ENCODE measurements at places on chromosomes 11 and 22.
A peak's percentile ranks its signal among the peaks of the same experiment; 100 is the strongest.

DNA sequence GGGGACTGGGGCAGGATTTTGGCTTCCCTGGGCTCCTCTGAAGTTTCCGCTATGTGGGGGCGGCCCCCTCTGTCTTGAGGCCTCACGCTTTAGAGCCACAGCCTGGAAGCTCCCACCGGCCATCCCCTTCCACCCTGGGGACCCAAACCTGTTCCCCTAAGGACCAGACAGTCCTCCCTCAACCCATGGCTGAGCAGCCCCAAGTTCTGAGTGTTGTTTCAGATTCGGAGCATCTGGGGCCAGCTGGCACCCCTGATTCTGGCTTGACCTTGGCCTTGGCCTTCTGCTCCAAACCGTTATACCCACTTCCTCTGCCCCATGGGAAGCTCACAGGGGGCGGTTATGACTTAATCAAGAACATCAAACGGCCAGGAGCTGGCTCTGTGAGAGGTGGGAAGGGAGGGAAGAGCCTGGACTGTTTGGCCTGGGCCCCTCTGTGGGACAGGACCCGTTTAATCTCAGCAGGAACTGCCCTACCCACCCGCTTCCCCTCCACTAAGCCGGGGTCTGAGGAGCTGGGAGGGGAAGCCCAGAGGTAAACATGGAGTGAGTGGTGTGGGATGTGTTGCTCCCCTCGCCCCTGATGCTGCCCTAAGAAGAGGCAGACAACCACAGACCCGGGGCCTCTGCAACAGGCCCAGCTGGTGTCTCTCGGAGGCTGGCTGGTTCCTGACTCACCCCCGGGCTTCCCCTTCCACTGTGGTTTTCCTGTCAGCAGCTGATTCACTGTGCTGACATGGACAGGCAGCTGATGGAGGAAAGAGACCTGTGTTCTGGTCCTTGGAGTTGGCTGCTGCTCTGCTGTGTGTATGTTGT lies 3.4 kb downstream of the CD82 start:
- DNase-seq: peak; percentile 47

DNA sequence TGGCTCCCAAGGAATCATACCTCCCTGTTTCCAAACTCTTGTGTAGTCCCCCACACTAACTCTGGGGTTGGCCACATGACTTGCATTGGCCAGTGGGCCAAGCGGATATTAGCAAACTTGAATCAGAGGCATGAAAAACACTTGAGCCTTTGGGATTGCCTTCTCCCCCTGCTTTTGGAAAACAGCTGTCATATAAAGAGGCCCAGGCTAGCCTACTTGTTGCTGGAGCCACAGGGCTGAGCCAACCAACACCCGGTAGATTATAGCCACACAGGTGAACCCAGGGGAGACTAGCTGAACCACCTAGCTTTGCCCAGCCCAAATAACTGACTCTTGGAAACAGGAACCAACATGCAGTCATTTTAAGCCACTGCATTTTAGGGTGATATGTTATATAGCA lies 354.8 kb downstream of the TENM4 start:
- DNase-seq: no peak

DNA sequence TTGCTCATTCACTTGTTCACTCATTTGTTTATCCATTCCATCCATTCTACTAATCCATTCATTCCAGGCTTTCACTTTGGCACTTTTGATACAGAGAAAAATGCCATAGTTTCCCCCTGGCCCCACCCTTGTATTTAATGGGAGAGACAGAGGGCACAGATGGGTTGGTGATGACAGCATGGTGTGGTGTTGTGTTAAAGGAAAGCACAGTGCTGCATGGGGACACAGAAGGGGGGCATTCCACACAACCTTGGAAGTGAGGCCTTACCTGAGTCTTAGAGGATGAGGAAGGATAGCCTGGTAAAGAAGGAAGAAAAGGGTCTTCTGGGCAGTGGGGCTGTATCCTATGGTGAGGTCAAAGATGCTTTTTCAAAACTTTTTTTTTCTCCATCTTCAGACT lies 248.5 kb upstream of the C11orf87 start:
- no peak for DNase-seq

- no peak for DNase-seq
Observed at GRCh38 chr22:34000879-34001526, 80.7 kb upstream of the LARGE1 start.

DNA sequence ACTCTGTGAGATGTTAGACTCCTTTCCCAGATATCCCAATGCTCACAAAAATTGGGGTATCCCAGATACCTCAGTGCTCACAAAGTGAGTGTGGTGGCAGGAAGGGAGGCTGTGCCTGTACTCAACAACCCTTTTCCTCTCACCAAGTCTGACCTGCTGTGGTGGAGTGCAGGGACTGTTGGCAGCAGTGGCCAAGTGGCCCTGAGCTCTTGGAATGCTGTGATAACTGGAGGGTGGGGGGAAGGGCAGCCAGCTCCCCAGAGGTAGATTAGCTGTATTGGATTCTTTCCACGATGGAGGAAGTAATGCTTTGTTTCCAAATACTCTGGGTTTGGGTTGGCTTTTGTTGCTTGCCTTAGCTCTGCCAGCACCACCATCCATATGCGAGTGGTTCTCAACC lies 46.0 kb upstream of the OR9Q1 start:
- DNase-seq: no peak

DNA sequence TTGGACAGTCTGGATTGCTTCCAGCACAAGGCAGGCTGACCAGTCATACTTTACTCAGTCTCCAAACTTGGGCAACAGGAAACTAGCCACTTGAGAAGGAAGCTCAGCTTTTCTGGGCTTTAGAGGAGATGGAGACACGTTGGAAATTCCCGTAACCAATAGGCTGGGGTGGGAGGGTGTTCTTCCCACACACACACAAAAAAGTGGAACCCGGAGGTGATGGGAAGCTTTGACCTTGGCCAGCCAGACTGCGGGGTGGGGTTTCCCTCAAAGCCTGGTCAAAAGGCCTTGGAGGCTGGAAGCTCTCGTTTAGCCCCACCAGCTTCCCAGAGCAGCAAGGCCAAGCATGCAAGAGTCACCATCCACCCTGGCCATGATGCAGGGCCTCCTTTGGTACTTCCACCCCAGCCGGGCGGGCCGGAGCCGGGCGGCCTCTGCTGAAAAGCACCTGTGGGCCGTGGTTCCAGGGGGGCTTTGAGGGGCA lies 126.2 kb downstream of the BCR start:
- DNase-seq: no peak

GRCh38 chr11:28343304-28344233 lies 235.4 kb downstream of the METTL15 start:
- DNase-seq: no peak

GRCh38 chr11:128894685-128895084 lies 3.5 kb downstream of the KCNJ5 start:
- DNase-seq: no peak

GRCh38 chr11:134350381-134350780 lies 18.6 kb downstream of the GLB1L2 start:
- no peak for DNase-seq

DNA sequence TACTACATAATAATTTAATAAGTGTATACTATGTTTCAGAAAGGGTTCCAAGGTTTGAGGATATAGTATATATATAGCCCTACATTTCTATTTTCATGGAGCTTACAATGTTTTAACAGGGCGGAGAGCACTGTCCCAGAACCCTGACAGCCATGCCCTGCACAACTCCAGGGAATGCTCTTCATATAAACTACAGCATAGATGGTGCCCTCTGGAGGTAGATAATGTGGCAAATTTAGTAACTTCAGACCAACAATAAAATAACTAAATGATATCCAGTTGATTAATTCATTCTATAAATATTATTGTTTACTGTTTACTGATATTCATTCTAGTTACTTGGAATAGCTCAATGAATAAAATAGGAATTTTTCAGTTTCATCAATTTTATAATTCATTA lies 693.7 kb upstream of the CCDC179 start:
- no peak for DNase-seq

- DNase-seq: no peak
Observed at GRCh38 chr11:33463059-33463458, 205.9 kb downstream of the HIPK3 start.

DNA sequence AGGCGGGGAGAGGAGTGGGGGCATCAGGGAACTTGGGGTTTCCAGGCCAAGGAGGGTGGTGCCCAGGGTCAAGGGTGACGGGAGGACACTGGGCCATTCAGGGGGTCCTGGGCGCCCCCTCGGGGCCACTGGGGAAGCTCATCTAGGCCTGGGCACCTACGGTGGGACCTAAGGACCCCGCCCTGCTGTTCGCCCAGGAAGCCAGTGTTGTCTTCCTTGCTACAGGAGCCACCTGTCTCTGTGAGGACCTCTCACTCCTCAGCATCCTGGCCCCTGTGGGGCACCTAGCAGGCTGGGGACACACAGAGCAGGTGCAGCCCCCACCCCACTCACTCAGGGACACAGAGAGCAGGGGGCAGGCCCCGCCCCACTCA lies 191.6 kb downstream of the IGLL1 start:
- DNase-seq: no peak

DNA sequence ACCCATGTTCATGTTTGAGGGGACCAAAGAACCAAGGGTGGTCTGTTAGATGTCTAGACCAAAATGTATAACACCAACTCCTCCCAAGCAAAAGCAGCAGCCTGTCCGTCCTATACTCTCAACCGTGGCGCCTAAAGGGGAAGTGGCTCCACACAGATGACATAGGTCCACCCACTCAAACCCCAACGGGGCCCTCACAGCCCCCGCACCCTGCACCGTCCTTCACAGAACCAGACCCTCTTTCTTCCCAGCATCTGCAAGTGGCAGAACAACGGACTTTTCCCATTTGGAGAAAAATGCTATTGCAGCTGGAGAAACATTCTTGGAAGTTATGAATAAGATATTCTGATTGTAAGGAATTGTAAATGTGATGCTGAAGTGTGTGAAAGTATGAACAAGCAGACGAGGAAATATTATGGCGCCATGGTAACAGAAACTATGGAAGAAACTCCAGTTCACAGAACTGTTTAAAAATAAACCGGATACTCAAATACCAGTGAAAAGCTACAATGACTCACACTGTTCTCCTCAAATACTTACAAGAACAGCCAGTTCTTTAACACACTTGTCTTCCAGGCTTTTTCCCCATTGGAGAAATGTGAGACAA lies 76.5 kb upstream of the ARFGAP3 start:
- no peak for DNase-seq

- no peak for DNase-seq
Observed at GRCh38 chr22:31044262-31044861, 36.8 kb upstream of the SMTN start.

- DNase-seq: no peak
Observed at GRCh38 chr11:2293984-2294925, 7.5 kb downstream of the C11orf21 start.

- DNase-seq: peak; percentile 73
Observed at GRCh38 chr22:20429254-20430100, 8.1 kb downstream of the SCARF2 start.

DNA sequence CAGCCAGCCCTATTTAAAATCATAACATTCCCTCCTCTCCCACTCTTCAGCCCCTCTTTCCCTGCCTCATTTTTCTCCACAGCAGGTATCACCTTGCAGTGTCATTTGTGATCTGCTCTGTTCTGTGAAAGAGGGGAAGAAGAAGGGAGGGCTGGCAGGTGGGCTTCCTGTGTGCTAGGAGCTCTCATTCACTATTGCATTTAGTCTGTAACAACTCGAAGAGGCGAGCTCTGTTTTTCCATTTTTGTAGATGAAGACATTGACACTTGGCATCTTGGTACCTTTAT lies 52.1 kb upstream of the CRYBB3 start:
- DNase-seq: no peak

DNA sequence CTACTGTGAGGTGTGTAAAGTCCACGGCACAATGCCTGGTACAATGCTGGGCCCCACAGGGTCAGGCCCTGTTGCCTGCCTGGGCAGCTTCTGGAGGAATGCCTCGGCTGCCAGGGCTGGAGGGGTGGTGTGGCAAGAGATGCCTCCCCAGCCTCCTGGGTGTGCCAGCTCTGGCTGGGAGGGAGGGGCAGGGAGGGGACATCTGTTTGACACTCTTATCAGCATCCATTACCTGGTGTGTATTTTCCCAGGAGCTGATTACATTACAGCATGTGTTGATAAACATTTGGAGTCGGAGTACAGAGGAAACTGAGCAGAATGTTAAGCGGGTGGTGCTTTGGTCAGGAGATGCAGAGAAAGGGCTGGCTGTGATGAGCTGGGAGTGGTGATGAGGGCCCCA lies 11.0 kb upstream of the NECTIN1 start:
- no peak for DNase-seq

GRCh38 chr11:65778431-65778900 lies 2.3 kb downstream of the AP5B1 start:
- DNase-seq: no peak

DNA sequence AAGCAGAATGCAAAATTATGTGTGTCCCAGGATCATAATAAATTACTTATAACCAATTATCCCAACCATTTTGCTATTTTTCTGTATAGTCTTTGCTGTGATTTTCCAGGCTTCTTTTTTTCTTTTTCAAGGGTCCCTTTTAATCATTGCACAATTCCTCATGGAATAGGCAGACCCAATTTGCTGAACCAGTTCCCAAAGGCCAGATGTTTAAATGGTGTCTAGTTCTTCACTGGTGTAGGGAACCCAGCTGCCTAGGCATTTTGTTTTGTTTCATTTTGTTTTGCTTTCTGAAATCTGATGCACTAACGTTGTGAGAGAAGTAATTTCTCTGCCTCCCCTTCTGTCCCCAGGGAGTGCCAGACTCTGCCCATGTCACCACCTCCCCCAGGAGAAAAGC lies 60.4 kb downstream of the CHST1 start:
- DNase-seq: no peak

GRCh38 chr11:76270389-76270788 lies 64.1 kb upstream of the WNT11 start:
- no peak for DNase-seq

GRCh38 chr11:69084371-69084770 lies 35.6 kb downstream of the TPCN2 start:
- DNase-seq: no peak

- DNase-seq: no peak
Observed at GRCh38 chr11:27118371-27118770, 77.8 kb downstream of the BBOX1 start.

DNA sequence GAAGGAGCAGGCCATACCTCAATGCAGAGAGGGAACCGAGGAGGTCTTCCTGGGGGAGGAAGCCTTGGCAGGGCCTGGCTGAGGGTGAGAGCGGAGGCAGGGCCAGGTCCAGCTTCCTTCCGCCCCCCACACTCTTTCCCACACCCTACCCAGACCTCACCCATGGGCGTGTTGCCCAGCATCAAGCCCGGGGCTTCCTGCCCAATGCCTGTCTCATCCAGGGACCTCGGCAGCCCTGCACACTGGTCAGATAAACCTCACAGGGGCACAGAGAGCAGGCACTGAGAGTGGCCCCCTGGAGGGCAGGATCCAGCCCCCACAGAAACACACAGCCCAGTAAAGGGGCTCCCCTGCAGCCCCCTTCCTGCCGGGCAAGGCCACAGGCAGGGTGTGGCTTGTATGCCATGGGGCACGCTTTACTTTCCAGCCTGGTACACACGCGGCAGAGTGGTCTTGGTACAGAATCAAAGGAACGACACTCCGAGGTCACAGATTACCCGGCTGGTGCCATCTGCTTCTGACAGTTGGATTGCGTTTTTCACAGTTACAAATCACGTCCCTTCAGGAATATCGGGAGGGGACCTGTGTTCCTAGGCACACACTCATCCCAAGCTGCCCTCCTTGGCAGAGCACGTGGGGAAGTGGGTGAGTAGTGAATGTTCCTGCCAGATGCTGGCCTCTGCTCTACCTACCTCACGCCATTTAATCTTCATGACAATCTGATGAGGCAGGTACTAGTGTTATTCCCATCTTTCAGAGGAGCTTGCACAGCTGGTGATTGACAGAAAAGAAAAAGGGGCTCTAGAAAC lies 20.0 kb upstream of the CD5 start:
- no peak for DNase-seq

- no peak for DNase-seq
Observed at GRCh38 chr11:122780296-122780949, 57.9 kb upstream of the CRTAM start.

Measured in naive thymus-derived CD4-positive, alpha-beta T cell (primary cell).